GM23248 (cell line): ENCODE measurements at places on chromosomes 11 and 22.

GRCh38 chr11:111555255-111555654 lies 14.7 kb downstream of the LAYN start:
- peak; percentile 77 for DNase-seq

- DNase-seq: no peak
Observed at GRCh38 chr11:133843454-133843987, 1.8 kb downstream of the SPATA19 start.

DNA sequence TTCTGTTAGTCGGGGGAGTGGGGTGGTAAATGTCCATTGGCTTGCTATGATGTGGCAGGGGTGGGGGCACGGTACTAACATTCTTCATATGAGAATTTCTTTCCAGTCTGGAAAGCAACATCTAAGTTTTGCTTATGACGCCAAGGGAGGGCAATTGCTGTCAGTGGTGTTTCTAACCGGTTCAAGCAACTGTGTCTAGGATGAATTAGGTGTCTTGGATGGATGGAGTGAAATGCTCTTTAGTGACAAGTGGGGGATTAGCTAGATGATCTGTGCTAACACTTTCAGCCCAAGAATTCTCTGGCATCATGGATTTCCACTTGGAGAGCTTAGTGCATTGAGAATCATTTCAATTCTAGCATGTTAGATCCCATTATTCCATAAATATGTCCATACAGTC lies 262.6 kb upstream of the SORL1-AS1 start:
- DNase-seq: no peak

DNA sequence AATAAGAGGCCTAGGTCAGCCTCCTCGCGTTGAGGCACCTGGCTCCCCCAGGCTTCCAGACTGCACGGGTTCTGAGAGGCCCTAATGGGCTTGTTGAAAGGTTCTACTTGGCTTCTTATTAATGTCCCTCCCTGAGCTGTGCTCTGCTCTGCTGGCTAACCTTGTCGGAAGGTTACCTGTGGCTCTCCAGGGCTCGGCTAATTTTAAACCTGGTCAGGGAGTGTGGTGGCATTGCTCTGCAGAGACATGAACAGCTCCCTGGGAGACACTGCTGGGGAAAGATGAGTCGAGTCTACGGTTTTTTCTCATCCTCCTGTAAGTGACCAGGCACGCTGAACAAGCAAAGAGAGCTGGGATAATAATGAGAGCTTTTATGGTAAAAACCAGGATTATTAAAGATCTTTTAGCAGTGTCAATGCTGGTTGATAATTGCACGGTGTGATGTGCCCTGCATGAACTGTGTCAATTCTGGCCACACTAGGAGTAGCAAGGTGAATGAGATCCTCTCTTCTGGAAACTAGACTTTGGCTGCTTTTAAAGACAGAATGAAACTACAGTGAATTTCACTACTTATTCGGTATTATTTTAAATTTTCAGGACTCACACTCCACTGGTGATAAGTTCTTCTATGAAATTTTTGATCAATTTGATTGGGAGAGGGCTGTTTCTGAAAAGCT lies 70.7 kb downstream of the TEAD1 start:
- no peak for DNase-seq

DNA sequence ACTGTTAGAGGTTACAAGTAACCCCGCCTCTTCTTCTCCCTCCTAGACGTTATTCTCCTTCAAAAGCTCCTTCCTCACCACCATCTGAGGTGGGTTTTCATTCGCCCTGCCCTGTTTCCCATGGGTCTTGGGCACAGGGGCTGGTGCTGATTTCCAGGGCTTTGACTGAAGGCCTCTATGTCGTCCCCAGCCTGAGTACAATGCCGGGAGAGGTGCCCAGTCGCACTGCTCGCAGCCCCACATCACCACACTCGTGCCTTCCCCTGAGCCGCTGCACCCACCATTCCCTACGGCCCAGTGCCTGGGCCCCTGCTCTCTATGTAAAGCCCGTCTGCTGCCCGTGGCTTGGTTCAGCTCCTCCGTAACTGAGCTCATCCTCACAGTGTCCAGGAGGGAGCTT lies 169.8 kb downstream of the DSCAML1 start:
- DNase-seq: no peak

DNA sequence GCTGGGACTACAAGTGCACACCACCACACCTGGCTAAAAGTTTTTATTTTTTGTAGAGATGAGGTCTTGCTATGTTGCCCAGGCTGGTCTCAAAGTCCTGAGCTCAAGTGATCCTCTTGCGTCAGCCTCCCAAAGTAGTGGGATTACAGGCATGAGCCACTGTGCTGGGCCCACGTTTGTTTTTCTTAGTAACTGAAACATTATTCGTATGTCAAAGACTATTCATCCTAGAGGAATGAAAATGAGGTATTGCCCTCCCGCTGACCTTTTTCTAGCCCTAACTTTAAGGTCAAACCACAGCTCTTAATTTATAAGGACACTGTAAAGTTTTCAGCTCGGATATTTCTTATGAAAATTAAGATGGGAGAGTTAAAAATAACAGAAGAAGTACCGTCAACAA lies 33.2 kb upstream of the PAX6 start:
- DNase-seq: no peak

DNA sequence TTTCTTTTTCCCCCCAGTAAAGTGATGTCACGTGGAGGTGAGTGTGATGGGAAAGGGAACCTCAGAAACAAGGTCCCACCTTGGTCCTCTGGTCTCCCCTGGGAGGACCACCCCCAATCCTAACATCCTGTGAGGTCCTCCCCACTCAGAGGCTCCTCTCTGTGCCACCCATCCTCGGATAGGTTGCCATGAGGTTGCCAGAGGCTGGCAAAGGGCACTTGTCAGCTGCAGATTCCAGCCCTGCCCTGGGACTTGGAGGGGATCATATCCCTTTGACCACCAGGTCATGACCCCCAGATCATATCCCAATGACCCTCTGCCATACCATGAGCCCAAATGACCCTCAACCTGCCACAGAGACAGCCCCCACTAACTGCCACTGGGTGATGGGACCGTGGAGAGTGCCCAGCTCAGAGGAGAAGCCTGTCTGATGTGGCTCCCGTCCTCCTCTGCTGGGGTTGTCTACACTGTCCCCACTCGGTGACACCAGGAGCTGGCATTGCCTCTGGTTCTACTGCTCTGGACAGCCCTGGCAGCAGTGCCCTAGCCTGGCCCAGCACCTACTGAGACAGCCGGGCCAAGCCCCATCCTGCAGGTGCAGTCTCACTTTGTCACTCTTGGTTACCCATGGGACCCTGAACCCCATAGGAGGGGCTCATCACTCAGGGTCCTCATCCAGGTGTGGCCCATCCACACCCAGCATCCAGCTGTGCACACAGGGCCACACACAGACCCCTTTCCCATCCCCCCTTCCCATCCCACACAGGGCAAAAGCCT lies 90.2 kb upstream of the KCNQ1OT1 start:
- DNase-seq: no peak

- peak; percentile 52 for DNase-seq
Observed at GRCh38 chr22:26812731-26813130, 155.3 kb downstream of the MIAT start.
